ENCODE measurements at places on chromosomes 7 and 10.

DNA sequence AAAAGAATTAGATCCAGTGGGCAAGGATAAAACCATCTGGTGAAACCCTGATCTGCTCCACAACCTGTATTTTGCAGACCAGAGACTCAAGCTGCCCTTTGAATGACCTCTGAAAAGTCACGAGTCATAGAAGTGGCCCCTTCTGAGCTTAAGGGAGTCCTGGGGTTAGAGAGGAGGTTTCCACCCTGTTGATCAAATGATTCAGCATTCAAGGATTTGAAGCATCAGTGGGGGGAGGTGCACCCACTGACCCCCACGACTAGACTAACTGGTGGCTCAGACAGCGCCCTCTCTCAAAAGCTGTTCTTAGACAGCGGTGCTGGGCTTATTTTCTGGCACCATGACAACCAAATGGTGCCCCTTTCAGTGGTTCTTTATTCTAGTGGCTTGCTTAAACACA is 44.3 kb downstream of the PLCE1 start:
- DNase-seq, result no peak

GRCh38 chr10:78761311-78761781 is 307.4 kb upstream of the ZMIZ1 start:
- DNase-seq, result no peak

- DNase-seq, result no peak
Observed at GRCh38 chr10:102770792-102771191, 27.0 kb downstream of the WBP1L start.

DNA sequence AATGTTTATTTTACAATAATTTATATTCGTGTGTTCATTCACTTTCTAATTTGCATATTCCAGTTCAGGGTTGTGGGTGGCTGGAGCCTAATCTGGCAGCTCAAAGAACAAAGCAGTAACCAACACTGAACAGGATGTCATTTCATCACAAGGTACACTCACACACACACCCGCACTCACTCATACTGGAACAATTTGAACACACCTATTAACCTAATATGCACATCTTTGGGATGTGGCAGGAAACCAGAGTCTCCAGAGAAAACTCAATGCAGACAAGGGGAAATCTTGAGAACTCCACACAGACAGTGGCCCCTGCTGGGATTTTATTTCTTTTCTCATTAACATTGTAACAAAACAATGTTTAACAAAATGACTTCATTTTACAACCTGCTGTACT is 97.4 kb downstream of the TWIST1 start:
- no peak for DNase-seq

- DNase-seq, result no peak
Observed at GRCh38 chr10:64101606-64102263, 580.5 kb downstream of the REEP3 start.

DNA sequence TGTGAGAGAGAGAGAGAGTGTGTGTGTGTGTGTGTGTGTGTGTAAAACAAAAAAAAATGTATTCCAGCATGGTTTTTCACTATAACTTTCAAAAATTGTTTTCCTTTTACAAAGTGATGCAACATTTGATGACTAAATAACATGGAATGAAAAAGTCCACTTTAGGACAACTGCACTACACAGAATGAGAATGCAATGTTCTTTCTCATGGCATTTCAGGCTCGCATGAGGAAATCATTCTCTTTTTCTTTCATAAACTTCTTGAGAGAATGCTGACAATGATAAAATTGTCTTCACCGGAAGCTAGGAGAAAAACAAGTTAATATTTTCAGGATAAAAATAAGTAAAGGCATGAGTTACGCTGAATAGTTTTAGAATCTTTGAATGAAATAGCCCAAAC is 53.7 kb downstream of the SLC16A12 start:
- no peak for DNase-seq

DNA sequence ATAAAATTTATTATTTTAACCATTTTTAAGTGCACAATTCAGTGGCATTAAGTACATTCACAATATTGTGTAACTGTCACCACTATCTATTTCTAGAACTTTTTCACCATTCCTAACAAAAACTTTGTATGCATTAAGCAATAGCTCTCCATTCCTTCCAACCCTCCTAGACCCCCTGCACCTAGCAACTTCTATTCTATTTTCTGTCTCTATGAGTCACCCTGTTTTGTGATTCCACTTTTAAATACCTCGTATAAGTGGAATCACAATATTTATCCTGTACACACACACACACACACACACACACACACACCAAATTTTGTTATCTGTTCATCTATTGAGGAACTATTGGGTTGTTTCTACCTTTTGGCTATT is 89.2 kb downstream of the ARID5B start:
- DNase-seq, result no peak

DNA sequence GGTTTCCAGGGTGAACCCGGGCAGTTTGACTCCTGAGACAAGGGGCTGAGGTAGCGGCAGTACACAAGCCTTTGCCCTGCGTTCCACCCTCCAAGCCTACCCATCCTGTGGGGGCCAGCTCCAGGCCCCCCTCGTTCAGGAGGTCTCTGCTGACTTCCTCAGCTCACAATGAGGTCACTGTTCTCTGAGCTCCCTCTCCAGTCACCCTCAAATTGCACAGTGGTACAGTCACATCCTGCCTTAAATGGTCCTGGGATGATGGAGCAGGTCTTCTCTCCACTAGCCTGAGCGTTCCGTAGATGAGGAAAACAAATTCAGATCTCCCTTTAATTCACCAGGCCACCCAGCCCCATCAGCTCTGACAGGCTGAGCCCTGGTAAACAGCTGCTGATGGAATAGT is 90.2 kb downstream of the SH3PXD2A start:
- DNase-seq, result peak; percentile 47

- DNase-seq, result no peak
Observed at GRCh38 chr10:77819210-77820112, 107.1 kb downstream of the DLG5 start.

GRCh38 chr7:17994079-17994850 is 33.4 kb downstream of the PRPS1L1 start:
- no peak for DNase-seq

DNA sequence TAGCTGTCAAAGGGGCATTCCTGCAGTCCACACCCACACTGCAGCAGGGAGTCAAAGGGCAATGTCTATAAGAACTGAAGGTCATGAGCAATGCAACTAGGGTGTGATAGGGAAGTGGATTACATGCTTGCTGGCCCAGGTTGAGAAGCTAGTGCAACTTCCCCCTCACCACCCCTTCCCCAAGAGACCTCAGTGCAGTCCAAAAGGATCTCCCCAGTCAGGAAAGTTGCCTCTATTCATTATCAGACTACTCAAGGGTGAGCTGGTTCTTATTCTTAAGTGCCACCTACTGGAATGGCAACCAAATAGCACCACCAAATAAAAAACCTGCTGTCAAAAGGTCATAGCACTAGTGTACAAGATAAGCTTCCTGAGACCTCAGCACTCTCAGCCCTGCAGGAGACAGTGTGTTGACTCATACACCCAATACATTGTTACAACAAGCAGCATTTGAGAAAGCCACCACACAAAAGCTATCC is 28.2 kb downstream of the MTERF1 start:
- no peak for DNase-seq

DNA sequence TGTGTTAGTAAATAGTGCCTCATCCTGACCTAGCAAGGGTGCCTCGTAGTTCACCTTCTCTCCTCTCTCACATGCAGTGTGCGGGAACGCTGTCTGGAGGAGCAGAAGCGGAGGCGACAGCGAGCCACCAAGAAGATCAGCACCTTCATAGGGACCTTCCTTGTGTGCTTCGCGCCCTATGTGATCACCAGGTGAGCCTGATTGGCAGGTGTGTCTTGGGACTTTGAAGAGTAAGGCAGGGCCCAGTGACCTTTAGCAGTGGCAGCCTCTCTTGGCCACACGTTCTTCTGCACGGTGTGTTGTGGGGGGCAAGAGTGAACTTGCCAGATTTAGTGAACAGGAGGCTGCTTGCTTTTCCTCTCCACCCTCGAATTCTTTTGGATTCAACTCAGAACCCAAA is 8.6 kb downstream of the GPR26 start:
- DNase-seq, result no peak

DNA sequence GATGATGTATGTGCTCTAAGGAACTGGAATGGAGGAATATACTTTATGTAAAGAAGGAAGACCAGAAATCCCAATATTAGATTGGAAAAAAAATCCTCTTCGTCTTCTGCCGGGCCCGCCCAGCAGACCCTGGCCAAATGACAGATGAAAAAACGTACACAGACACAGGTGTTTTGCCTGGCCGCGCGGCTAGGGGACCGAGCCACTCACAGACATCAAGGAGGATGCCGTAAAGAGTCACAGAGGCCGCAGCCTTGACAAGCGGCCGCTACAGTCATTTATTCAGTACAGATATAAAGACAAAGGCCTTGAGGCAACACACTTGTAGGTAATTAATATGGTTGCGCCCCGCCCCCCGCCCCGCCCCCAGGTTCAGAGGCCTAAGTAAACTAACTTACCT is 594.1 kb downstream of the GRM8 start:
- DNase-seq, result no peak

GRCh38 chr7:37489703-37490102 is 41.0 kb upstream of the ELMO1 start:
- DNase-seq, result no peak

GRCh38 chr7:152074673-152075072 is 49.2 kb downstream of the GALNT11 start:
- DNase-seq, result no peak

GRCh38 chr7:135731-136645 is 56.4 kb upstream of the FAM20C start:
- DNase-seq, result no peak

GRCh38 chr7:124765401-124766352 is at the start of gene GPR37:
TSS of gene GPR37 (minus strand) at chr7:124765792. CDS start at chr7:124764976, 816 bp downstream.
- no peak for DNase-seq

DNA sequence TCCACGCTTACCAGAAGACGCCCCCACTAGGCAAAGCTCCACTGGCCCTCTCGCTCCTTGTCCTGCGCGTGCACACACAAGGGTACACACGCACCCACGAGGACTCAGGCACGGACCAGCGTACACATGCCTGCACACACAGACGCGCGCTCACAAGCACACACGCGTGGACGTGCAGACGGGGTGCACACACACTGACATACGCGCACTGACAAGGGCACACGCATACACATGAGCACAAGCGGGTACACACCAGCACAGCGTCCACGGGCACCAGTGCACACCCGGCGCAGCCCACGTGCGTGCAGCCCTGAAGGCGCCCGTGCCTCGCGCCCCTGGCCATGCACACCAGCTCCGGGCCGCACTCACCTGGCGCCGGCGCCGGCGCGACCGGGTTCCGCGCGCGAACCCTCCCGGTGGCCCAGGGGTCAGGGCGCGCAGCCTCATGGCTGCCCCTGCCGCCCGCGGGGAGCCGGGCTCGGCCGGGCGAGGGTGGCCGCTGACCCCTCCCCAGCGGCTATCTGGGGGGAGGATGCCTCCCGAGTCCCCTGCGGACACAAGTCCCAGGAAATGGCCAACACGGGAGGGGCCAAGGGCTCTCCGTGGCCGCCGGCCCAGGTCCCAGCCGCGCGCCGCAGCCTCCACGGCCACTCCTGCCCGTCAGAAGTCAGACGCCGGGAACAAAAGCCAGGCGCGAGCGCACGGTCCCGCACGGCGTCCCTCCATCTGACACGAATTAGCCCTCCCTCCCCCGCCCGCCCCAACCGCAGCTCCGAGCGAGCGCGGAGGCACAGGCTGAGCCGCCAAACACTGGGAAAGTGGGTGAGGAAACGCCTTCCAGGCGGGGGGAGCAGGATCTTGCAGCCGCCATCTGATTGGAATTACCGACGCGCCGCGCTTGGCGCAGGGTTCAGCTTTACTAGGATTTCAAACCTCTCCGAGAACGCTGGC is 45.0 kb downstream of the TNS3 start:
- no peak for DNase-seq

DNA sequence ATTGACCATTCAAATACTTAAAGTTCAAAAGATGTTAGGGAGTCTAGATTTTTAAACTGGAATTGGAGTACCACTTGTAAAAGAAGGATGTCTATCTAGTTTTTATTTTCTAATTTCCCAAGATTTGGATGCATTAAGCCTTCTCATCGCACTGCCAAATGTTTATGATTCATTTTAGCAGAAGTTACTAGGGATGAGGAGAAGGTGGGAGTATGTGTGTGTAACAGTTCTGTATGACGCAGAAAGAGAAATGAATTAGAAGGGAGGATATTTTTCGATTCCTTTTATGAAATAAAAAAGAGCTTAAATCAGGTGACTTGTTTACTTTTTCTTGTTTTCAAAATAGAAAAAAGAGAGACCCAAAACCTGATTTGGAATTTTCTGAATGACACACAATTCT is 6.8 kb upstream of the SLK start:
- DNase-seq, result no peak

DNA sequence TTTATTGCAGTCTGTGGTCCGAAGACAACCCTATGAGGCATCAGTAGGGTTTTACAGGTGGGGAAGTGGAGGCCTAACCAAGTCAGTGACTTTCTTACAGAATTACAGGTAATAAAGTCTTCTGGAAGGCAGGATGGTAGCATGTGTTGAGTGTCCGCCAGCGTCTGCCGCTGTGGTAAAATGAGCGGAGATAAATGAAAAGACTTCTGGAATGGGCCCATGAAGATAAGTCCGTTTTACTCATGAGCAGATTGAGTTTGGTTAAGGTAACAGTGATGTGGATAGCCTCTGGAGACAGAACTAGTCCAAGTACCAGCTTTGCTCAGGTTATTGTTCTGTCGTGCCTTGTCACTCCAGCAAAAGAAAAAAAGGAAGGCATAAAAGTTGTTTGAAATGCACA is 966 bp downstream of the FBH1 start:
- no peak for DNase-seq

All from CD4-positive, alpha-beta T cell treated with Interleukin-6 for 4 hours (primary cell).